ENCODE measurements at places on chromosomes 1 and 21.

DNA sequence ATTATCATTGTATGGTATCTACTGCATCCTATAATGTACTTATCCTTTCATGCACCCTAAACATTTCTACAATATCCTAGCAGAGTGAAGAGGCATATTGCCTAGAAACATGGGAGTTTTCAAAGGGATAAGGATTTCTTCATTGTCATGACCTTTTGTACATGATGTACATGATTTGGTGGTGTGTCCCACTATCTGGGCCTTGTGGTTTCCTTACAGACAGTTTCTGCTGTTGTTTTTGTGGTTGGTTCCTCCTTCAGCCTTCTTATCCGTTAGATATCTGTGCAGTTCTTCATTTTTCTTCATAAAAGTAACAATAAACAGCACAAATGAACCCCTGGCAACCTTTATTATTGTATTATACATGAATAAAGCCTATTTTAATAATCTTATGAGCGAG, 70.4 kb upstream of the BACH1 start:
- no peak for DNase-seq

DNA sequence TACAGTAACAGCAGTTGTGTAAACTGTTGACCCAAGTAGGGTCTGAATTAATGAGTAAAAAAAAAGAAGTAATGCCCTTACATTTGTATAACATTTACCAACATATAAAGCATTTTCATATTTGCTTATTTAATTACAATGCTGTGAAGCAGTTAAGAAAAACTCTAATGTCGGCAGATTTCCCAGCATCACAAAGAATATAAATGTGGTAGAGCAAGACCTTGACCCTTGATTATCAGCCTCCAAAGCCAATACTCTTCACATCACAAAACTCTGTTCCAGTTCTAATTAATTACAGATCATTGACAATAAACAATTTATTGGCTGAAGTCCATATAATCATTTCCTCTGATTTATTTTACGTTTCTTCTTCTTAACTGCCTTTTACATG, 130.2 kb downstream of the DUSP10 start:
- no peak for DNase-seq

GRCh38 chr1:95197616-95198252, 36.3 kb upstream of the RWDD3 start:
- peak; percentile 16 for DNase-seq

DNA sequence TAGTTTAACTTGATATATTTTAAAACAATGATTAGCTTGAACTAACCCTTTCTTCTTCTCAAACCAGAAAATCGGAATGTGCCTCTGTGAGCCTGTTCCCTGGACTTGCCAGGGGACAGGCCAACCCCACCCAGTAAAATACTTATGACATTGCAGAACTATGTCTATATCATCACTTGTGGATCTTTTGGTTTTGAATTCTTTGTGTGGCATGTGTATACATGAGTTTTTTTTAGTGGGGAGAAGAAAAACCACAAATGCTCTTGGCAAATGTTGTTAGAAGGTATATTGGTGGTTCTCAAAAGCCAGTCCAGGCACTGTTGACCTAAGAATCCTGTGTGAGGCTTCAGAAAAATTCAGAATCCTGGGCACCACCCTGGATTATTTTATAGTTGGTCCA, 347.4 kb downstream of the SIPA1L2 start:
- no peak for DNase-seq

- no peak for DNase-seq
These were observed 9.8 kb downstream of the LGR6 start for GRCh38 chr1:202203238-202204039.

DNA sequence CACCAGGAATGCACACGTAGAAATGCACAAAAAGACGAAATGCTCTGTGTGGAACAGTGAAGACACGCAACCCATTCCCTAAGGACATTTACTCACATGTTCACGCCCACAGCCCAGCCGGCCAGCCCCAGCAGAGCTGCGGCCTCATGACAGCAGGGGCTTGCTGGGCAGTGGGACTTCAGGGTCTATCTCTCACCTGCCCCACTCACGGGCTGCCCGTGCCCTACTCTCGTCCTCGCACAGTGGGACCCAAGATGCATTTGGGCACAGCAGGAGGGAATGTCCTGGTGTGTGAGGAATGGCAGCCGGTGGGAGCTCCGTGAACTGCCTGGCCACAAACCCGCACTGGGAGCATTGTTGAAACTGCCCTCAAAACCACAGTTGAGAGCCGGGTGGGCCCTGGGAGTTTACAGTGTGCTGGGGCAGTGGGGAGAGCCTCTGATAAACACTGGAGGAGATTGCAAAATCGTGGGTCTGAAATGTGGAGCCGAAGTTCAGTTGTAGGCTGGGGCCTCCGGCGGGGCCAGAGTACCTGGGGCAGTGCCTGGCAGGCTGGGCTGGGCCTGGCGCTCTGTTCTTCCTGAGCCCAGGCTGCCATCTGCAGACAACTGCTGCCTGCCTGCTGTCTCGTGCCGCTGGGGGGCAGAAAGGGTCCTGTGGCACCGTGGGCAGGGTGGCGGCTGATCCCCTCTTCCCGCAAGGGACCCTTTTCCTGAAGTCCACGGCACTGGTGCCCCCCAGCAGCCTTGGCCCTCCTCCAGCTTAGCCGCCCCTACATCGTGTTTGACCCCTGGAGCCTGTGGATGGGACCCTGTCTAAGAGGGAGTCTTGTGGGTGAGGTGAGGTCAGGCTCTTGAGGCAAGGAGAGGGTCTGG, 20.7 kb upstream of the POFUT2 start:
- DNase-seq = peak; percentile 52

DNA sequence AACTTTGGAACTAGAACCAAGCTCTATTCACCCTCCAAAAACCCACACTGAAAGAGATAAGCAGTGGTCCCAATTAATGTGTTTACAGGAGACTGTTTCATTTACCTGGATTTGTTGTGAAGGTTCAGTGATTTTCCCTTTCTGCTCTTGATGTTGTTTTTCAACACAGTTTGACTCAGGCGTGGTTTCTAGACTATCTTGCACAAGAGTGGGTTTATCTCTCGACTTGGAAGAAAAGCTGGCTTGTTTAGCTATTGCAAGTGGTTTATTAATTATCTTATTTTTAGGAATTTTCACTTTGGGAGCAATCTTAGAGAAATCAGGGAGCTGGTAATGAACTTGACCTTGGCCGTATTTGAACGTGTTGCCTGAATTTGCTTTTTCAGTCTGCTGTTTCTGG, 5.3 kb downstream of the AKNAD1 start:
- no peak for DNase-seq

DNA sequence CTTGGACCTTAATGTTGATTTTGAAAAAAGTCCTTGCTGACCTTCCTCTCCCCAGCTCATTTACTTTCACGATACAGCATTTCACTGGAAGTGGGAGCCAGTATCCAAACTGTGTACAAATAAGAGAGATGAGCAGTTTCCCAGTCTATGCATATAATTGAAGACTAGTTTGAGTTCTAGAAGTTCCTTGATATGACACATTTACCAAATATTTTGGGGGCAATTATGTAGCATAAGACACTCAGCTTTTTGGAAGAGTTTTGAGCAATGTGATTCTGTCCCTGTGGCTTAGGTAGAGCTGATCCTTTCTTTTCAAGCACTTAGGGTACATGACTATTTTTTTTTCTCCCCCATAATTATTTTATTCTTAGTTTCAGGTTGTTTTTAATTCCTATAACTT, 26.4 kb downstream of the GIPC2 start:
- peak; percentile 43 for DNase-seq

DNA sequence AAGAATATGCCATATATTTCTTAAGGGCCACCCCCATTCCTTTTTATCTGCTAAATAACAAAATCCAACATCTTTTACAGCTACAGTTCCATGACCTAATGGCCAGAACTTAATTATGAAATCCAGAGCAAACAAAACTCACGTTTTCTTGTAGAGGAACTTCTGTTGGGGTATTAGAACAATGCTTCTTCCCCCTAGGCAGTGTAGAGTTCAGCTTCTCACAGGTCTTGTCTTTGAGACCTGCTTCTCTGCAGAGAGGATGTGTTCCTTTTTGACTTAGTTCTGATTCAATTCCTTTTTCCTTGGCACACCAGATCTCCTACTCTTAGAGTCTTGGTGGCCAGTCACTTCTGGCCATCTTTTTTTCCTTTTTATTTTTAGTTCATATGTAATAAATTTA, 22.2 kb downstream of the VAV3 start:
- DNase-seq = no peak

- no peak for DNase-seq
These were observed 54.7 kb downstream of the ROR1 start for GRCh38 chr1:63828322-63829044.

GRCh38 chr21:45556645-45557615, 14.7 kb upstream of the SLC19A1 start:
- no peak for DNase-seq

DNA sequence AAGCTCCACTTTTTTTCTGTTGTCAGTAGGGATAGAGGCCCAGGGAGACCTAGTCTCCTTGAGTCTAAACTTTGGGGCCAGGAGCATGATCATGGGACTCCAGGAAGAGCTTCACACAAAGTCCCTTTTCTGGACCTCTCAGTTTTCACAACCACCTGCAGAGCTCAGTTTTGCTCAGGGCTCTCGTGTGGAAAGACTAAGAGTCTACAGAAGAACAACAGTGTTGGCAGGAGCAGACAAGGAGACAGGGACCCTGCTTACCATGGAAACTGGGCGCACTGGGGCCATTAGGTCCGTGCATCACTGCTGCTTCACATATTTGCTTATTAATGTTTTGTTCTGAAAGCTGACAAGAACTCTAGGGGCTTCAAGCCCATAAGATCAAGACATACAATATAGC, 63.9 kb upstream of the HSD17B7 start:
- DNase-seq = no peak

- DNase-seq = no peak
These were observed 7.8 kb upstream of the LRRC47 start for GRCh38 chr1:3803905-3804626.

DNA sequence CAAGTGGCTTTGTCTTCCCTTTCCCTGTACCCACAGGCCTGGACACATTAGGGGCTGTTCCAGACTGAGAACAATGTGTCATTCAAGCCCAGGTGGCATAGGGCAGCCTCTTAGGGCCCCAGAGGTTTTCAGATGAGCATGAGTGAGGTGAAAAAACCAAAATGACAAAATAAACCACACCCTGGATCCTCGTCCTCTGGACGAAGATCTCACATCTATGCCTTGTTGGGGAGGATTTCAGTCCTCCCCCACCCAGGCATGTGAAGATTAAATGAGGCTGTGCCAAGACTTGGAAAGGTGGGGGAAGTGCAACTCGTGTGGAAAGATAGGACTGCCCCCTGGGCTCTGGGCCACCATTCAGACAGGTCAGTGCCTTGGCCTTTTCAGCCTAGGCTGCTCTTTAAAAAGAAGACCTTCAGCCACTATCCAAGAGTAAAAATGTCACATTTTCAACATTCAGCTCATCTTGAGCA, 32.8 kb upstream of the IL19 start:
- no peak for DNase-seq

- peak; percentile 48 for DNase-seq
These were observed 624 bp downstream of the ARHGAP29 start for GRCh38 chr1:94236630-94237290.

GRCh38 chr1:244576259-244576892, 76.5 kb upstream of the DESI2 start:
- DNase-seq = no peak

- no peak for DNase-seq
These were observed 46.6 kb downstream of the MYOM3 start for GRCh38 chr1:24065304-24065703.

- no peak for DNase-seq
These were observed 363.1 kb upstream of the ADGRL2 start for GRCh38 chr1:81437649-81438048.

DNA sequence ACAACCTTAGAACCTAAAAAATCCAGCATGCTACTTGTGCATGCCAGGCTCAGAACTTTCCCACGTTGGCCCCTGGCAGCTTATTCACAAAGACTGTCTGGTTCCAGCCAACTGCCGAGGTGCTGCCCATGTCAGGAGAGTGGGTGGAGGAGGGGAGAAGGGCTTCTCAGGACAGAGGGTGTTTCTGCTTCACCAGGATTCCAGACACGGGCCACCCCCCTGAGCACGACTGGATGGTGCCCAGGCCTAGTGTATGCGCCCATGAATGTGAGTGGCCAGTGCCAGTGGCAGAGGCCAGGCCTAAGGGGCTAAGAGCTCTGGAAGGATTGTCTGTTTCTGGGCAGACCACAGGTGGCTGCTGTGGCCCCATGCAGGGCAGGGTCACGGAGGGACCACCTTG, 148.2 kb upstream of the COL6A1 start:
- no peak for DNase-seq

DNA sequence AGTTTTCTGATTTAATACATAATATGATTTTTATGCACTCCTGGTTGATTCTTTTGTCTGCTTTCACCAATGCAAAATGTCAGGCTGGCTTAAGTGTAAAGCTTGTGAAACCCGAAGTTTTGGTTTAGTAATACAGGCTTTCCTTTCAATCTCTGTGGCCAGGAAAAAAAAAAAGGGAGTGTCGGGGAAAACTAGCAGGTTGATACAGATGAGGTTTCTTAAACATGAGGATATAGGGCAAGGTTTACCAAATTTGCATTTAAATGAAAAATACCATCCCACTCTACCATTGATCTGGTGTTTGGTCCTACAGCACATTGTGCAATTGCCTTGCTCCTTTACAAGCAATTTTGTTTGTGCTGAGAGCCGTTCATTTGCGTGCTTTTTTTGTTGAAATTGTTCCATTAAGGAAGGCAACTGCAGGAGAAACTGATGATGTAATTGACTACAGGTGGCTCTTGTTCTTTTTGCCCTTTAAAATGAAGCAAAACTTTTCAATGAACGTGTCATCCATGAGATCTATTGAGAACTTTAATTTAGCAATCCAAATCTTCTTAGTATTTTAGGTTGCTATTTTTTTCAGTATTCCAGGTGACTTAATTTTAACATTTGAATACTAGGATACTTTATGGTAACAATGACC, 22.7 kb downstream of the CLIC6 start:
- no peak for DNase-seq

DNA sequence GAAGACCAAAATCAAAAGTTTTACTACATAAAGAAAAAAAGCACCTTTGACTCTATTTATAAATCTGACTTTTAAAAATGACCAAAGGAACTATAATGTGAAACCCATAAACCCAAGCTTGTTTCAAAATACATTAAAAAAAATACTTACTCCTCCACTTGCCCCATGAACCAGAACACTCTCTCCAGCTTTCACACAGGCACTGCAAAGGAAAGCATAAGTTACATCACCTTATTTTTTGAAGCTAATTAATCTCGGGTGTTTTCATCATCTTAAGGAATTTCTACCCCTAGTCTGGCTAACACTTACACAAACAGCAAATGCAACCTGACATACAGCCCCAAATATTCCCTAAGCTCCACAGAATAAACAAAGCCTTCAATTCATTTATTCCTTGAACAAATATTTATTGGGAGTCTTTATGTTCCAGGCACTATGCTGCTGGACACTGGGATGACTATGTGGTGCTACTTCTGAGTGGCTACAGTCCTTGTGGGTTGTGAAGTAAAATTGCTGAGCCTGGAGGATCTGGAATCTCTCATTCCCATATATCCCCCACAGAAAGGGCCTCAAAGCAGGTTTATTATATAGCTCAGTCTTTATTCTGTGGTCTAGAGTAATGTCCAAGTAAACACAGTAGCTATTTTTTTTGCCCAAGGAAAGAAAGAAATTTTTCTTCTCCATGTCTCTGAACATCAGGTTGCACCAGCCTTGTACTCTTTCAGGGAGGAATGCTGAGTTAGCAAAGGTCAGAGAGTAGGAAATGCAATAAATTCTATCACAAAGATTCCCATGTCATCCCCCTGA, 18.2 kb downstream of the CRYZ start:
- peak; percentile 21 for DNase-seq

GRCh38 chr1:10789047-10789791, 7.2 kb downstream of the CASZ1 start:
- no peak for DNase-seq

GRCh38 chr1:51622455-51622913, 5.6 kb downstream of the OSBPL9 start:
- peak; percentile 75 for DNase-seq
